Activated gamma-delta T cell treated with anti-CD3 and anti-CD28 coated beads, Interleukin-2, amount 50 U/mL, for 16 hours (primary cell): ENCODE measurements at places on chromosomes 16 and 17.

- DNase-seq = no peak
Observed at GRCh38 chr17:80348551-80349150, 66.3 kb upstream of the ENDOV start.

GRCh38 chr17:78986649-78987328, 7.1 kb upstream of the LGALS3BP start:
- no peak for DNase-seq

GRCh38 chr16:66605979-66606751, 1.7 kb downstream of the CMTM3 start:
- no peak for DNase-seq

DNA sequence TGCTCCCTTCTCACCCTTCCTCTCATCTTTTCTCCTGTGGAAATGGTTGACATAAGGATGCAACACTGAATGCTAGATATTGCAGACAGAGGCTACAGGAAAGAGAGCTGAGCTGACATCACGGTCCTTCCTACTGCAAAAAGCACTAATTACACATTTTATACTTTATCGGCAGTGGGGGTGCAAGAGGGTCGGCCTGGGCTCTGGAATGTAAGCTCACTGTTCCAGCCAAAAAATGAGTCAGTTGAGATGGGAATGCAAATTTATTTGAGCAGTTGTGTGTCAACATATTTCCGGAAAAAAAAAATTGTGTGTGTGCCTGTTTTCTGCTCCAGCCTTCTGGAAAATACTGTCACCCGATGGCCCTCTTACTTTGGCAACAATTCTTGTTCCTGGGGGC, 14.1 kb upstream of the MRTFB start:
- no peak for DNase-seq

DNA sequence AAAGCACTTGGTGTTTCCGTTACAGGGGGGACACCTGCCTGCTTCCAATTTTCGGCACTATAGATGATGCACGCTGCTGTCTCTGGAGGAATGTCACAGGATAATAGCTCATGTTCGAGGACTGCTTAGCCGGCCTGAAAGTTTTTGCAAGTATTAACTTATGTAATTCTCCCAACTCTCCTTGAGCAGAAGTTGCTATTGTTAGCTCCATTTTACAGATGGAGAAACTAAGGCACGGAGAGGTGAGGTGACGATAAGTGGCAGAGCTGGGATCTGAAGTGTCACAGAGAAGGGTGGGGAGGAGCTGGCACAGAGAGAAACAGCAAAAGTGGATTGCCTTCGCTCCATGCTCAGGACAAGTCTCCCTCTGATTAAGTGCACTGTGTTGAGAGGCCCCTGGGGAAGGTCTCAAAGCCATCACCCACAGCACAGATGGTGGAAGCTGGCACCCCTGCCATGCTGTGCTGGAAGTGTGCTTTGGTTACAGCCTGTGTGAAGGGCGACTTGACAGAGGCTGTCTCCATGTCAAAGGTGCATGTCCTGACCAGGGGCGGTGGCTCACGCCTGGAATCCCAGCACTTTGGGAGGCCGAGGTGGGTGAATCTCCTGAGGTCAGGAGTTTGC, 40.8 kb upstream of the MEAK7 start:
- DNase-seq = no peak

GRCh38 chr17:81380666-81381518, 14.4 kb upstream of the BAHCC1 start:
- DNase-seq = no peak

- no peak for DNase-seq
Observed at GRCh38 chr17:14776791-14777190, 475.9 kb downstream of the HS3ST3B1 start.

DNA sequence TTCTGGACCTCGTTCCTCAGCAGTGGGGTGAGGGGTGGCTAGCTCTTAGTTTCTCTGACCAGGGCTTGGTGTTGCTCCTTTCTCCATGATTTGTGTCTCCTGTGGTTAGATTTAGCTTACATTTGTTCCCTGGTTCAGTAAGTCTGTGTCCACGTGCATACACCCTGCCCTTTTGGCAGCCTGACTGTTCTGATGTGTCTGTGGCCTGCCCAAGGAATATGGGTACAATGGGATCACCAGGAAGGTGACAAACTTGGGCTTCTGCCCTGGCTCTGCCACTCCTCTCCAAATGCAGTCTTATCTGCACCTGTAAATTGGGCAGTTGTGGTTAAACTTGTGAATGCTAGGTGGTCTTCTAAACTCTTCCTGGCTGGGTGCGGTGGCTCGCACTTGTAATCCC, 17.5 kb downstream of the ALKBH5 start:
- no peak for DNase-seq

GRCh38 chr17:8153031-8153451, 837 bp upstream of the PER1 start:
- DNase-seq = no peak

DNA sequence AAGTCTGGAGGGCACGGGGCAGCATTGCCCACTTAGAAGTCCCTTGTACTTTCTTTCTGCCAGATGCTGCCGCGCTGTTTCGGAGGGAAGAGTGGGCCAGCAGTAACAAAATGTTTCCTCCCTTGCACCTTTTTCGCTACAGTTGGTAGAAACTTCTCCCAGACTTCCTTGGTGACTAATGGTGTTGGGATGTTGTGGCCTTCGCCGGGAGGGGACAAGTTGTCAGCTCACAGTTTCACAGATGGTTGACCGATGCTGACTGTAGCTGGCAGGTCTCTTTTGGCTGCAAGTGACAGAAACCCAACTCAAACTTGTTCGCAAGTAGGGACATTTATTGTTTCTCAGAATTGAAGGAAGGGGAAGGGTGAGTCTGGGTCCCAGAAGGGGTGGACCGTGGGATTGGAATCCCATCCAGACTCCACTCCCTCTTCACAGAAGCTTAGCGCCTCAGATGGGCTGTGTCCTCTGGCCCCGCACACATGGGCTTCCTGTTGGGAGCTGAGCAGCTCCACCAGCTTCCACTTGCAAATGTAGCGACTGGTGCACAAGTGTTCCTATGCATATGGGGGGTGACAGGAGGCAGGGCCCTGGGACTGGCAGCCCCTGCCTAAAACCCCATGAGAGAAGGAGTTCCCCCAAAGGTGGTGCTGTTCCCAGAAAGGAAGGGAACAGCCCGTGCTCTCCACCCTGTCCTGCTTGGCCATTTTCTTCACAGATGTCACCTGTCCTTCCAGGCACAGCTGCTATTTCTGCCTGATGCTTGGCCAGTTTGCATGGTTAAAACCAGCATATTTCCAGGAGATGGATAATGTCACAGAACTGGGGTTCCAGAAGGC, 30.9 kb upstream of the RPRML start:
- DNase-seq = no peak
